A549 treated with RU486 at 1 μM for 4 hours (cell line): ENCODE measurements at places on chromosomes 5 and 9. TPM values are rescaled to one million over a fixed set of nuclear protein-coding genes. Genes with fewer than 3 reads are reported as not detected.

Gene UIMC1
- total RNA-seq = 42.3 to 48.4 TPM (median 43.8 TPM) in 5 replicates

Gene SLC36A2
- total RNA-seq = not detected in 5 replicates

Gene HRH2
- 0.48 to 0.86 TPM (median 0.70 TPM) in 5 replicates for total RNA-seq

Gene SHROOM1
- 6.0 to 11.4 TPM (median 9.4 TPM) in 5 replicates for total RNA-seq

Gene IL5
- not detected in 5 replicates for total RNA-seq

Gene TMEM215
- total RNA-seq = not detected in 5 replicates

Gene SH3GL2
- total RNA-seq = 0.05 to 0.49 TPM (median 0.13 TPM) in 5 replicates

Gene ZBTB5
- total RNA-seq = 6.7 to 9.0 TPM (median 8.2 TPM) in 5 replicates

Gene TEX48
- not detected in 5 replicates for total RNA-seq

Gene AKNA
- total RNA-seq = 3.4 to 5.3 TPM (median 4.4 TPM) in 5 replicates

Gene ADRB2
- total RNA-seq = 0.51 to 0.86 TPM (median 0.67 TPM) in 5 replicates

Gene C9orf50
- 0.14 TPM in 1 of 5 replicates, not detected in the others for total RNA-seq
